ENCODE measurements at places on chromosomes 12 and 14.

GRCh38 chr14:51547260-51547659, 104.5 kb upstream of the FRMD6 start:
- peak; percentile 64 for DNase-seq

- no peak for DNase-seq
Observed at GRCh38 chr12:15515010-15515409, 192.7 kb downstream of the PTPRO start.

- no peak for DNase-seq
Observed at GRCh38 chr14:101823511-101824120, 62.1 kb downstream of the PPP2R5C start.

GRCh38 chr12:72612171-72612570, 340.0 kb downstream of the TRHDE start:
- DNase-seq: no peak

- DNase-seq: no peak
Observed at GRCh38 chr12:17661250-17661649, 428.7 kb downstream of the RERGL start.

- DNase-seq: no peak
Observed at GRCh38 chr14:100782516-100783320, 43.2 kb upstream of the MEG3 start.

GRCh38 chr12:402029-402389, 565 bp downstream of the CCDC77 start:
- no peak for DNase-seq

DNA sequence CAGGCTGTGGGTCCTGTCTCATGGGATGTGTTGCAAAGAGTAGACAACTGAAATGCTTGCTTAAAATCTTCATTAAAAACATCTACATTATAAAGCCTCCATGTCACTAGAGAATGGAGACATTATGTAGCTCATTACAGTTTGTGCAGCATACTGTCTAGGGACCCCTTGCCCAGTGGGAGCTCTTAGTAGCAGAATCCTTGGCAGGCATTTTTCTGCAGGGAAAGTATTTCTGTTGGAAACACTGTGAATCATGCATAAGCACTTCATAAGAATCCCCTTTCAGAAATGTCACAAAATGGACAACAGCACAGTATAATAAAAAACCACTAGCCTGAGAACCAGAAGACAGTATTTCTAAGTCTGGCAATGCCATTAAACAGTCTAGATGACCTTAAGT, 174.3 kb downstream of the MGAT4C start:
- no peak for DNase-seq

DNA sequence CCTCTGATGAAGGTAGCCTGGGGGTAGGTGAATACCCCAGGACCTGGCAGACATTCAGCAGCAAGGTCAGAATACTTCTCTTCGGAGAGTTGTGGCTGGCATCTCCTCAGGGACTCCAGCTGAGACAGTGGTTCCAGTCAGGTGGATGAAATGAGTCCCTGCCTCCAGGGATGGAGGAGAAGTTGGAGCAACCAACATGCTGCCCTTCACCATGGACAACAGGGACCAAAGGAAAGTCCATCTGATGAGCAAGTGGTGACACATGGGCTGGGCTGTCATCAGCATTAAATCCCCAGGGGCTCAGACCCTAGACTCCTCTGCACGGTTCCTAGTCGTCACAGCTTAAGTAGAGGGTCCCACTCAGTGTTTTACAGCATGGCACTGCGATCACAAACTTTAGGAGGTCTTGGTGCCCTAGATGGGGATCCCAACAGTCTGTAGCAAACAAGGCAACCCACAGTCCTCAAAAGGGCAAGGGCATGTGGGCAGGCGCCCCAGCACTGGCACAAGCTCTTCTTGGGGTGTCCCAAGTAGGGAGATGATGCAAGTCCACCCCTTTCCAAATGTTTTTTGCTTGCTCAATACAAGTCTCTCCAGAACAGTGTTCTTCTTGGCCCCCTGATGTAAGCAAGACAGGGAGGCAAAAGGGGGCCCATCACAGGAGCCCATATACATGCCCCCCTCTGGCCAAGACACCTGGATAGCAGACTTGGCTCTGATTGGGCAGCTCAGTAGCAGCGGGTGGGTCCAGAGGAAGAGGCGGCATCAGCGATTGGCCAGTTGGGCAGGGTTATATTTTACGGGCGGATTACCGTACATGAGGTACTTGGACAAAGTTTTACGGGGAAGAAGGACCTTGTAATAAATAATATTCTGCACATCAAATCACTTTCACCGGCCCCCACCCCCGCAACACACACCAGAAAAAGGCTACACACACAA, 10.8 kb upstream of the CDH24 start:
- no peak for DNase-seq

- no peak for DNase-seq
Observed at GRCh38 chr14:72565917-72566316, 328.0 kb downstream of the DPF3 start.

GRCh38 chr12:27398466-27398865, 48.1 kb upstream of the SMCO2 start:
- no peak for DNase-seq

DNA sequence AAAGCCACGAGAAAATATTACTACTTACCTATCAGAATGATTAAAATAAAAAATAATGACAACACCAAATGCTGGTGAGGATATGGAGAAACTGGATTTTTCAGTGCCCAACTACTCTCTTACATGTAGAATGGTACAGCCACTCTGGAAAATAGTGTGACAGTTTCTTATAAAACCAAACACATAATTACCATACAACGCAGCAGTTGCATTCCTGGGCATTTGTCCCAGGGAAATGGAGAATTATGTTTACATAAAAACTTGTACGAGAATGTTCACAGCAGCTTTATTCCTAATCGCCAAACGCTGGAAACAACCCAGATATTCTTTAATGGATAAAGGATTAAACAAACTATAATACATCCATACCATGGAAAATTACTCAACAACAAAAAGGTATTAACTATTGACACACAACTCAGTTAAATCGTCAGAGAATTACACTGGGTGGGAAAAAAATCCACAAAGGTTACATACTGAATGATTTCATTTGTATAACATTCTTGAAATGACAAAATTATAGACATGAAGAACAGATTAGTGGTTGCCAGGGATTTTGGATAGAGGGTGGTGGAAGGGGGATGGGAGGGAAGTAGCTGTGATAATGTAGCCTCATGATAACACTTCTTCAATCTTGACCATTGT, 35.4 kb downstream of the TAOK3 start:
- no peak for DNase-seq

GRCh38 chr12:13116259-13116658, 12.8 kb upstream of the GSG1 start:
- DNase-seq: peak; percentile 35

- DNase-seq: no peak
Observed at GRCh38 chr12:65827827-65828231, 3.5 kb downstream of the HMGA2 start.

DNA sequence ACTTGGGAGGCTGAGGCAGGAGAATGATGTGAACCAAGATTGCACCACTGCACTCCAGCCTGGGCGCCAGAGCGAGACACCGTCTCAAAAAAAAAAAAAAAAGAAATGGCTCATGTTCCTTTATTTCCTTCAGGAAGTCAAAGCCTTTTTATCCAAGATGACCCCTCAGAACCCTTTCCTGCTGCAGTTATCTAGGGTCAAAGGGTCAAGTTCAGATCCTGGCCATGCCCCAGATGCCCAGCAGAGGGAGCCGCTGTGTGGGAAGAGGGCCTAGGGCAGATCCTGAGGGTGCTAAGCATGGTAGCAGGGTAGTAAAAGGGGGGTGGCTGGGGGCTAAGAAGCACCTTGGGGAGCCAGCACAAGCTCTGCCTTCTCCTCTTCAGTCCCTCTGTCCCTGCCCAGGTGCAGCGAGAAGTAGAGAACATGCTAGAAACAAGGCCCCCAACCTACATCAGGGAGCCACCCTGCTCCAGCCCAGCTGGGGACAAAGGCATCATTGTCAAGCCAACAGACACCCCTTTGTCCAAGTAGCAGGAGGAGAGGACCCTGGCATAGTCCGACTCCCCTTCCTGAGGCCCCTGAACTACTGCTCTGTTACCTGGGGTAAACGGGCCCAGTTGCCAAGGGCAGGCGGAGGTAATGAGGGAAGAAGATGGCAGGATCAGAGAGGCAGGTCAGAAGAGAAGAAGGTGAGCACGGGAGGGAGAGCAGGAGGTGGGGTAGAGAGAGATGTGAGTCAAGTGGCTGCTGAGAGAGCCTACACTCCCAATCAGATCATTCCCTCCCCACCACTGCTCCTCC, 6.5 kb downstream of the NFE2 start:
- no peak for DNase-seq

- no peak for DNase-seq
Observed at GRCh38 chr12:31849090-31849687, 110.0 kb upstream of the RESF1 start.

- peak; percentile 85 for DNase-seq
Observed at GRCh38 chr14:72118841-72119240, 186.6 kb downstream of the RGS6 start.

- DNase-seq: no peak
Observed at GRCh38 chr14:99507860-99508640, 26.8 kb downstream of the CCNK start.

Data from muscle of arm (tissue), 14 donors.